ENCODE measurements at places on chromosomes 3 and 15. TPM values are rescaled to one million over a fixed set of nuclear protein-coding genes. Genes with fewer than 3 reads are reported as not detected.

Gene TRPM1
- total RNA-seq = not detected

Gene CLDN16
- not detected for total RNA-seq

Gene GP9
- not detected for total RNA-seq

DNA sequence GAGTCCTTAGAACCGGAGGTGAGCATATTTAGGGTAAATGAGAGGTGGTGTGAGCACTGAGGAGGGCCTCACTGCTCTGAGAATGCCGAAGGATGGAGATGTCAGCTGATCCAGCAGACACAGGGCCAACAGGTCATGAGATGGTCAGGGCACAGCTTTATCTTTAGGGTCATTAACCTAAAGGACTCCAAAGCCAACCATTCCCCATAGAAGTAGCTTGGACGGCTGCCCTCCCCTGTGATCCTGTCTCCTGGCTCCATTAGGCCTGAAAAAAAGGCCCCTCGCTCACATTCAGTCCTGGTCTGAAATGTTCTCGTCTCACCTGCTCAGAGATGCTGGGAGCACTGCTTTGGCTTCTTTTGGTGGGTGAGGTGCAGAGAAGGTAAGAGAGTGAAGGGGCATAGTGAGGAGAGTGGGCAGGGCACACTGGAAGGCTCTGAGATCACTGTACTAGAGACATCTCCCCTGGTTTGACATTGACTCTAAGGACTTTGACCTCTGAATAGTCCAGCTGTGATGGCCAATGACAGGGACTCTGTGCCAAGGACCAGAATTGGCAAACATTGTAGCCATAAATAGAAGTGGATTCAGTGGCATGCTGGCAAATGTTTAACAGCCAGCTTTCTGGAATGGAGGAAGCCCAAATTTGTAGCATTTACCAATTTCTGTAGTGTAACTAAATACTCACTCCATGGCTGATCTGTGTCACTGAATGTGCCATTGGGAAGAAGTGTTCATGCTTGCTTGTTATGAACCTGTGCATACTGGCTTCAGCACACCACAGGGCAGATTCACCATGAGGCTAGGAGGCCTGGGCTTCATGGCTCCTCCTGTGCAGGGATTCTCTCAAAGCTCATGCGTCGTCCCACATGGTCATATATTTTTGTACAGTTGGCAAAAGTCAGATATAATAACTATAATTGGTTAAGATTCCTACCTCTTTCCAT, 76.2 kb upstream of the MRPS22 start:
- no peak for DNase-seq

- DNase-seq = no peak
Measured at GRCh38 chr3:133162265-133162664, 124.1 kb downstream of the TMEM108 start.

- no peak for DNase-seq
Measured at GRCh38 chr3:13621381-13622221, 72.7 kb downstream of the FBLN2 start.
